NCI-H524 treated with DMSO at 0.1 percent for 48 hours (cell line): ENCODE measurements at places on chromosomes 12 and 14.
A peak's percentile ranks its signal among the peaks of the same experiment; 100 is the strongest.

DNA sequence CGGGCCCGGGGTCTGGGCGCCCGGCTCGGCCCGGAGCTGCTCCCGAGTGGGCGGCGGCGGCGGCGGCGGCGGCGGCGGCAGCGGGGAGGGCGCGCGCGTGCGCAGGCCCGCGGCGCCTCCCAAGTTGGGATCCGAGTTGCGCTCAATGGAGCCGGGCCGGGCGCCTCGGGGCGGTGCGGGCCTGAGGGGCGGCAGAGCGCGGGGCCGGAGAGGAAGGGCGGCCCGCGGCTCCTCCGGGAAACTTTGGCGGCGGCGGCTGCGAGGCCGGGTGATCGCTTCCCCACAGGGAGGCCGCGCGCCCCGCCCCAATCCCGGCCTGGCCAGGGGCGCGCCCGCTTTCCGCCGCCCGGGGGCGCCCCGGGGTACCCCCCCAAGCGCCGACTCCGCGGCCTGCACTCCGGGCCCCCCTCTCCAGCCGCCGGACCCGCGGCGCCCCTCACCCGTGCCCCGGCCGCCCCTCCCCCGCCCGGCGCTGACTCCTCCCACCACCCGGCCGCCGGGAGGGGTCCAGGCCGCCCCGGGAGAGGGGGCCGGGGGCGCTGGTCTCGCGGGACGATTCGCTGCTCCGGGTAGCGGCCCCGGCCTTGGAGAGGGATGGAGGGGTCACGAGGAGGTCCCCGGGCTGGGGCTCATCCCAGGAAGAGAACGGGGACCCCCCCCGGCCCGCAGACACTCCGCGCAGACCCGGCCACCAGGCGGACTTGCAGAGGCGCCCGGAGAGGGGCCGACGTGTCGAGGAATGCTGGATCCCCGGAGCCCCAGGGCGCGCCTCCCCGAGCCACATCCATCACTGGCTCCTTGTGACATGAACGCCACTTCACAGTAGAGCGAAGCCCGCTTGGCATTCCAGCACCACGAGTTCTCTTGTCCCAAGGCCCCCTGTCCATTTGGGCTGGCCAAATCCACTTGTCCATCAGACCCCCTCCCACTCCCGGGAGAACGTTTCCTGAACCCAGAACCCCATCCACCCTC lies at the start of gene RILPL1:
Gene RILPL1 (minus strand): TSS at position 48 of the 972 bp plus-strand sequence. CDS start 237 bp downstream, outside the sequence.
- no peak for DNase-seq

- no peak for DNase-seq
Observed at GRCh38 chr12:132188451-132188901, 44.2 kb downstream of the NOC4L start.

- DNase-seq: no peak
Observed at GRCh38 chr14:62409626-62410300, 635.5 kb downstream of the KCNH5 start.

- no peak for DNase-seq
Observed at GRCh38 chr14:92341791-92342190, 18.8 kb downstream of the SLC24A4 start.

GRCh38 chr14:22882529-22883172 lies 371 bp upstream of the REM2 start:
- no peak for DNase-seq

DNA sequence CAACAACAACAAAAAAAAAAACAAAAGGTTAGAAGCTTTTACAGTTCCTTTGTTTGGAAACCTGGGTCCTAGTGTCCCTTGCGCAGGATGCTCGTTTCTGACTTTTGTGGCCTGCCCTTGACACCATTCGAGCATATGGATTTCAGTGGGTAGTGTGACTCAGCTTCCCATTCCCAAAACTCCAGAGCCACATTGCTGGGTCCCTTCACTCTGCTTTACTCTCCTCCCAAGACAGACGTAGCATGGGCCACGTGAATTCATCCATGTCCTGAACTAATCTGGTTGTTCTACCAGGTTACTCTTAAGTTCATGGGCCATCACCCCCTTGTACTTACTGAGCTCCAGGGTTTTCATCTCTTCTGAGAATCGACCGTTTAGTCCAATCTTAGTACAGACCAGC lies 68.0 kb upstream of the MAX start:
- no peak for DNase-seq

GRCh38 chr12:4518106-4518728 lies 20.5 kb upstream of the RAD51AP1 start:
- no peak for DNase-seq

DNA sequence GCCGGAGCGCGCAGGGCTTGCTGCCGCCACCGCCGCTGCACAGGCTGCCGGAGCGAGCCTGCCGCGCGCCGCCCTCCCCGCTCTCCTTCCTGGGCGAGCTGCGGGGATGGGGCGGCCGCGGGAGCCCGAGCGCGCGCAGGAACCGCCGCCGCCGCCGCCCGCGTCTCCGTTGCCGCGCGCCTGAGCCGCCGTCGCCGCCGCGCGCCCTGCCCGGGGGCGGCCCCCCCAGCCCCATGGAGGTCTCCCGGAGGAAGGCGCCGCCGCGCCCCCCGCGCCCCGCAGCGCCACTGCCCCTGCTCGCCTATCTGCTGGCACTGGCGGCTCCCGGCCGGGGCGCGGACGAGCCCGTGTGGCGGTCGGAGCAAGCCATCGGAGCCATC lies 352 bp downstream of the PLXNC1 start:
- DNase-seq: no peak

DNA sequence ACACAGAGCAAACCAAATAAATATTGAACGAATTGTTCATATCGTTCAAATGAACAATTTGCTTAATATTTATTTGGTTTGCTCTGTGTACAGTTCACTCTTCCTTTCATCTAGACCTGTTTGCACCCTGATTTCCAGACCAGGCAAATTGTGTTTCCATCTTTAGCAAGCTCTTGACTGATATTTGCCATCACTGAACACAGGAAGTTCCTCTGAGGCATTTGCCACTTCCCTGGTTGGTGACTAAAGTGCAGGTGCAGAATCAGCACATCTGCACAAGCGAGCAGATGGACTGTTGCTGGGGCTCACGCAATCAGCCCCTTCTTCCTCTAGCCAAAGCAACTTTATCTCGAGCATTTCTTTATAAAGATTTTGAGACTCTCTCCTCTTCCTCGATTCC lies 112.9 kb downstream of the DAAM1 start:
- no peak for DNase-seq

DNA sequence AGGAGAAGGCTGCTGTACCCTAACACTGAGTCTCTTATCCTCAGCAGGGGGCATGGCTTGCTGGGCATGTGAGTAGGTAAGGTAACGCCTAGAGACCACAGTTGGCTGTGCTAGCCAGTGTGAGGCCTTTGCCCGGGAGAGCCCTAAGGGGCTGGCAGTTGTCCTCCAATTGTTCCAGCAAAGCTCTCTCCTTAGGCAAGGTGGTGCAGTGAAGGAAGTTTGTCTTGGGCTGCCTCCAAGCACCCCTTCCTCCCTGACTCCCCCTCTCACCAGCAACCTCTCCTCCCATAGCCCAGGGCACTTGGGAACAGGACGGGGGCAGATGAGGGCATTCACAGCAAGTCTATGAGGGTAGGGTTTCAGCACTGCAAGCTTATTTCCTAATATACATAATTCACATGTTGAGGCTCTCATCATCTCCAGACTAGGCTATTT lies 23.0 kb downstream of the LACRT start:
- DNase-seq: no peak

DNA sequence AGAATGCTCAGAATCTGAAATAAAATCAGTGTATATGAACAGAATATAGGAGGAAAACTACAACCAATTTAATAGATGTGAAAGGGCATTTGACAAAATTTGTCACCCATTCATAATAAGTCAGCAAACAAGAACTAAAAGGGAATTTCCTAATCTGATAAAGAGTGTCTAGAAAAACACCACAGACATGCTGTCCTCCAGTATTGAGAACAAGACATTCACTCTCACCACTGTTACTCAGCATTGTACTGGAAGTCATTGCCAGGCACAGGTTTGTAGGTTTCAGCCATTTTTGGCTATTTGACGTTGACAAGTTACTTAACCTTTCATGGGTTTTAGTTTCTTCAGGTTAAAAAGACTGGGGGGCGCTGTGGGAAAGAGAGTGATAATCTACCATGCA lies 13.2 kb downstream of the EIF2S1 start:
- DNase-seq: no peak

- no peak for DNase-seq
Observed at GRCh38 chr12:16789204-16789790, 183.3 kb upstream of the LMO3 start.

- DNase-seq: no peak
Observed at GRCh38 chr14:104103446-104104075, 18.1 kb downstream of the ASPG start.

DNA sequence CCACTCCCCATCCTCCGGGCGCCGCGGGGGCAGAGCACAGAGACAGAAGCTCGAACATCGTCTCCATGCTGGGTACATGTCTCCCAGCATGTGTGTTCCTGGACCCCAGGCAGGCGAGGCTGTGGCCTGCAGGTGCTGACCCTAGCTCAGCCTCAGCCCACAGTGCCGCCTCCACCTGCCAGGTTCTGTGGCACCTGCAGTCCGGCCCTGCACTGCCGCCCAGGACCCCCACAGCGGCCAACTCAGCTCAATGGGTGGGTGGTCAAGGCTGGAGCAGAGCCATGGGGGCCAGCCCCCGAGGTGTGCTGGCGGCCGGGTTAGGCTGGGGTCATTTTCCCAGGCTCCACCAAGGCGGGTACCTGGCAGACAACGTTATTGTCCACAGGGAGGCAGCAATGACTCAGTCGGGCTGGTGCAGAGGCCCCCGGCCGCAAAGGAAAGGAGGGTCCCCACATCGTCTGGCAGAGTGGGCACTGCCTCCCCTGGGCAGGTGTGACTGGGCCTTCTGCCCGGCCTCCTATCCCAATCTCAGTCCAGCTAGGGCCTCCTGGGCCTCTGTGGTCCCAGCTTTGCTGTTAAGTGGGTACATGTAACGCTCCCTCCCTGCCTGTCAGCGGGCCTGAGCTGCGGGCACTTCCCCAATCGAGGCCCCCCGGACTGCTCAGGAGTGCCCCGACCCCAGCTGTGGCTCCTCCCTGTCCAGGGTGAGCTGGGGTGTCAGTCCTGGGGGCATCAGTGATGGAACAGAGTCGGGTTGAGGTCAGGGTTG lies 20.2 kb upstream of the NUDT14 start:
- no peak for DNase-seq

GRCh38 chr12:90393652-90394051 lies 561.3 kb downstream of the CCER1 start:
- DNase-seq: no peak

GRCh38 chr12:99066726-99067125 lies 421.6 kb downstream of the APAF1 start:
- no peak for DNase-seq

GRCh38 chr14:50047274-50047676 lies 69.1 kb downstream of the VCPKMT start:
- no peak for DNase-seq

DNA sequence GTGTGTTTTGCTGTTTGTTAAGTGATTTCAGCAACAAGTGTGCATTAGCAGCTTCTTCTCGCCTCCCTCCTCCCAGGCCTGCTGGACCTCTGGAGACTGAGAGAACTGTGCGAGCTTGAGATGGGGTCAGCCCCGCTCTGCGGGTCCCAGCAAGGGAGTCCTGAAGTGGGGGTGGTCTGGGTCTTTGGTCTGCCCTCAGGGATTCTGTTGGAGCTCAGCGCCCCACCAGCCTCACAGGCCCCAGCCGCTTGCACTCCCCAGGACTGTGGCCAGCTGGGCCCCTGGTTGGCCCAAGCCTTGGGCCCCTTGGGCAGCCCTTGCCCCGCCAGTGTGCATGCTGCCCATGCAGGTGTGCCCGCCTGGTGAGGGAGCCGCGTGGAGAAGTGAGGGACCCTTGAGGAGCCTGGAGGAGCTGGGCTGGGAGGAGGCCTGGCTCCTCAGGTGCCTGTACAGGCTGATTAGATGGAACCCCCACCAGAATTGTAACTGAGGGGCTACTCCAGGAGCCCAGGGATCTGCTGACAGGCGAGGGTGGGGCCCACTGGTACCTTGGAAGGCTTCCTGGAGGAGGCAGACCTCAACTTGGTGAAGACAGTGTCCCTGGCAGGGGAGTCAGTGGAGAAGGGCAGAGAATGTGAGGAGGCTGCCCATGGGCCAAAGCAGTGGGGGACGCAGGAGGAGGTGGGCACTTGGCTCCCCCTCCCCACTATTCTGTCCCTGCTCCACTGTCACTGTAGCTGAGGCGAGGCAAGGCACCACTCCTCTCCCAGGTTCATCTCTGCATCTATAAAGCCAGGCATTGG lies 56.7 kb downstream of the BEGAIN start:
- DNase-seq: no peak

GRCh38 chr12:57604992-57605810 lies 577 bp downstream of the DTX3 start:
- DNase-seq: no peak

DNA sequence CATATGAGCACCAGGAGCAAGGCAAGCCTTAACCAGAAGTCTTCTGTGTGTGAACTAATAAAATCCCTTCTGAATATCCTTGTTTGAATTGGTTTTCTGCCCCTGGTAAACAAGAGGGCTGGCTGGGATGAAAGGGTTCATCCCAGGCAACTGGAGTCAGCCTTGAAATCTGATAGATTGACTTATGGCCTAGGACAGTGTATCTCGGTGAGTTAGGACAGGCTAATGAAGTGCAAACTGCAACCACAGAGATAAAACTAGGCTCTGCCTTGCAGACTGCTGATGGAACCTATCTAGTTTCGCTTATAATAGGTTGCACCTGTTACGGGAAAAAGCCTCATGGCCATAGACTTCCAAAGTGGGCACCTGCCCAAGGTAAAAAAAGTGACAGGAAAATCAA lies 451.9 kb upstream of the NOVA1 start:
- no peak for DNase-seq

DNA sequence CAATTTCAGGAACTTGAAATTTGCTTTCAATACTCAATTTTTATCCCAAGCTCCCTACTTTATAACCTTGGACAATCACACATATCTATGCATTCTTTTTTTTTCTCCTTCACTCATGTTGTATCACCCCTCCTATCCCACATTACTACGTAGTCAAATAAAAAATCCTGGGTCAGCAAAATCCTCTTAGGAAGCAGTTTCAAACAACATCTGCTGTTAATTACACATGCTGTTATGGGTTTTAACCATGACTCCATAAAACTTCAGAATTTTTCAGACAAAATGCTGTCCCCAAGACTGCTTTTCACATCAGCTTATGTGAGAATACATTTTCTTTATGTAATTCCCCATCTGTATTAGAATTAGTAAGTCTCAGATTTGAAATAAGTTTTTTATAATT lies 61.7 kb downstream of the LRFN5 start:
- DNase-seq: peak; percentile 58

DNA sequence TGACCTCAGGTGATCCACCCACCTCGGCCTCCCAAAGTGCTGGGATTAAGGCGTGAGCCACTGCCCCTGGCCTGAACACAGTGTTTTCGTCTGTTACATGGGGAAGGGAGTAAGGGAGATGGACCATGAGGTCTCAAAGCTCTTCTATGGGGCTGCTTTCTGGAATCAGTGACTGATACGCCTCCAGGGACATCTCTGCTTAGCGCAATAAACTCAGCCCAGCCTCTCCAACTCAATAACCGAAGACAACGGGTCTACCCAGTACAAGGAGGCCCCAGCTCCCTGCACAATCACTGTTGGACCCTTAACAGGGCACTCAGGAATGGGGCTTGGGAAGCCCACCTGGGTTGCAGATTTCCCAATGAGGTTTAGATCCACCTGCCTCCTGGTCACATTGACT lies 42.6 kb upstream of the CHGA start:
- DNase-seq: no peak
